ENCODE measurements at places on chromosomes 7 and 10. TPM values are rescaled to one million over a fixed set of nuclear protein-coding genes. Genes with fewer than 3 reads are reported as not detected.

GIMAP6 gene
- total RNA-seq = 29.4 TPM

SLC29A4 gene
- 1.9 TPM for total RNA-seq

SAP25 gene
- 0.70 TPM for total RNA-seq

DNA sequence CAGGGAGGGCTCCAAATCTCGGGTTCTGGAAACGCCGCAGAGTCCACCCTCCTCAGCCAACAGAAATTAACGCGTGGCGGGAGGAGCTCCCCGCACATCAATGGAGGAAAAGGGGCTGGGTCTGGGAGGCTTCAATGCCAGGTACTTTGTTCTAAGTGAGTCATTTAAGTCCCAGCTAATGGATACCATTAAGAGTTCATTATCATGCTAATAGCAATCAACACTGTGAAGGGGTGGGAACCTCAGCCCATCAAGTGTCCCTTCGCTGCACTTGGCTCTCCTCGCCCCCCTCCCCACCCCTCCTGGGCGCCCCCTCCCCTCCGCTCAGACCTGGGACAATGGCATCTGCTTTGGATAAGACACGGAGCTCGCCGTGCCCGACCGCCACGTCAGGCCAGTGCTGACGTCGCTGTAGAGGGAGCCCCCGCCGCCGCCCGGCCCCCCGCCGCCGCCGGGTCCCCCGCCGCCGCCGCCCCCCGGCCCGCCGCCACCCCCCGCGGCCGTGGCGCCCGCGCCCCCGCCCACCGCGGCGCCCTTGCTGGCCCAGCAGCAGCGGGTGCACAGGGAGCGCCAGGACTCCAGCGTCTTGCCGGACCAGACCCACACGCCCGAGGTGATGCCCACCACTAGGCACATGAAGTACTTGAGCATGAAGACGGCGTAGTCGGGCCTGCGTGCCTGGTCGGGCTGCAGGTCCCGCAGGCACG, 2.9 kb downstream of the FZD8 start:
- peak; percentile 20 for DNase-seq

DNA sequence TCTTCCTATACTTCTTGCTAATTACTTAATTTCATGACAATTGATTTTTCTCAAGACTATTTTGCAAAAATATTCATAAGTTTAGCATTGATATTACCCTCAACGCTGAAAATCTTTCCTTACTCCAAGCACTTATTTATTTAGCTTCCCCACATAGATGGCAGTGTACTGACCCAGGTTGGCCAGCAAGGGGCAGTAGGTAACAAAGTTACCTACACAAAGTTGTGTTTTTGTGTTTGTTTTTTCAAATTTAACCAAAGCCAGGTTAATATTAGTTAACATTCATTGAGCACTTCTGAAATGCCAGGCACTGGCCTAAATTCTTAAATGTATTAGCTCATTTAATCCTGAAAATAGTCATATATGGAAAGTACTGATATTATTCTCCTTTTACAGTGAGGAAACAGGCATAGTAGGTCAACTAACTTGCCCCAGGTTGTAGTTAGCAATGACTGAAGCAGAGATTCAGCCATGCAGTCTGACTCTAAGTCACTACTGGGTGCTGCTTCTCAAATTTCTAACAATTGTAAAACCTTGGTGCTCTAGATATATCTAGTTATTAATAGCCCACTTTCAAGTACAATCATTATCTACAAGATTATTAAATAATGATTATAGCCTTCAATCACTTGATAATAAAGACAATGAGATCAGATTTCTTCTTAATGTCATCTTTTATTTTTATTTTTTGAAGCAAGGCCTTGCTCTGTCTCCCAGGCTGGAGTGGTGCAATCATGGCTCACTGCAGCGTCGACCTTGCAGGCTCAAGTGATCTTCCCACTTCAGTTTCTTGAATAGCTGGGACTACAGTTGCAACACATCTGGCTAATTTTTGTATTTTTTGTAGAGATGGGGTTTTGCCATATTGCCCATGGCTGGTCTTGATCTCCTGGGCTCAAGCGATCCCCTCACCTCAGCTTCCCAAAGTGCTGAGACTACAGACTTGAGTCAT, 5.8 kb upstream of the GGCT start:
- DNase-seq = no peak

DNA sequence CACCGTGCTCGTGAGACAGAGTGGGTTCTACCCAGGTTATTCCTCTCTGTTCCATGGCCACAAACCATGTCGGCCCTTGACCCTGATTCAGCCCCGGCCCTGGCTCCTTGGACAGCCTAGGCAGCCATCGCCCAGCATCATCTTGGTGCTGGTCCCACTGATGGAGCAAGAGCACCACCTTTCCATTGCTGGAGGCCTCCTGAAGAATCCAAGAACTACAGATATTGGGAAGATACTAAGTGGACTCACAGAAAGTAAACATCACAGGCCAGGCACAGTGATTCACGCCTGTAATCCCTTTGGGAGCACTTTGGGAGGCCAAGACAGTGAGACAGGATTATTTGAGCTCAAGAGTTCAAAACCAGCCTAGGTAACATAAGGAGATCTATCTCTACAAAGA, 125.1 kb downstream of the NT5C2 start:
- DNase-seq = no peak

- DNase-seq = no peak
These were observed 41.0 kb downstream of the SP8 start for GRCh38 chr7:20745702-20746101.

- DNase-seq = no peak
These were observed 91.1 kb downstream of the SORCS3 start for GRCh38 chr10:104732222-104732621.

DNA sequence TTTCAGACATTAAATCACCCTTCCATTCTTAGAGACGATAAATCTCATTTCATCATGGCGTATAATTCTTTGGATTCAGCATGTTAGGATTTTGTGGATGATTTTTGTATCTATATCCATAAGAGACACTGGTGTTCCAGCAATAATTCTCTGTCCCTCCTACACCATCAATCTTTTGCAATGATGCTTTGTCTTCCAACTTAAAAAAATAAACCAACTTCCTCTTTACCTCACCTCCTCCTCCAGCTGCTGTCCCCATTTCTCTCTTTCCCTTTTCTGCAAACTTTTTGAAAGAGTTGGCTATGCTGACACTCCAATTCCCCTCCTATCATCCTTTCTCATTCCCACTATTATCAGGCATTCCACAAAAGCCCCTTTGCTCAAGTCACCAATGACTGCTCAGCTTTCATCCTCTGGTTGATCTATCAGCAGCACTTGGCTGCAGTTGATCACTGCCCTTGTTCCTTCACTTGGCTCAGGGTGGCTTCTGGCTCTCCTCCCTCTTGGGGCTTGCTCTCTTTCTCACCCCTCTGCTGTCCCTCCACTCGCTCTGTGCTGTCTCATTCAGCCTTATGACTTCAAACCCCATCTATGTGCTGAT, 130.0 kb downstream of the ARHGAP22 start:
- DNase-seq = no peak

All from heart right ventricle (tissue), 16 donors.